ENCODE measurements at places on chromosomes 11 and 22.

- DNase-seq = no peak
These were observed 320.9 kb upstream of the CCDC179 start for GRCh38 chr11:23181022-23181807.

- peak; percentile 75 for DNase-seq
These were observed 2.4 kb downstream of the FADS1 start for GRCh38 chr11:61814247-61814957.

DNA sequence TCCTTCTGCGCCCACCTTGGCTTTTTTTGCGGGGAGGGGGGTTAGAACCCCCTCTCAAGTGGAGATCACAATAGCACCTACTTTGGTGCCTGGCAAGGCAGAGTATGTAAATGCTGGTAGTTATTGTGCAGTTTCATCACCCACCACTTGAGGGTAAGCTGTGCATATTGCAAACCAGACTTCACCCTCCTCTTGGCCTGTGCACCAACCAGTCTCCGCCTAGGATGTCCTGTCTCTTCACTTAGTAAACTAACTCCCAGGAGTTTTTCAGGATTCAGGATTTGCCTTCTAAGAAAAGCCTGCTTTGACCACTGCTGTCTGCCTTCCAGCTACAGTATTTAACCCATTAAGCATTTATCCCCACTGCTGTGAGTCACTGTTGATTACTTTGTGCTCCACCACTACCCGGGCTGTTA is 2.0 kb upstream of the UBXN1 start:
- peak; percentile 82 for DNase-seq

- no peak for DNase-seq
These were observed 86.5 kb downstream of the MYEOV start for GRCh38 chr11:69380451-69380901.

- DNase-seq = no peak
These were observed 299.8 kb upstream of the SYN3 start for GRCh38 chr22:33357981-33358399.

DNA sequence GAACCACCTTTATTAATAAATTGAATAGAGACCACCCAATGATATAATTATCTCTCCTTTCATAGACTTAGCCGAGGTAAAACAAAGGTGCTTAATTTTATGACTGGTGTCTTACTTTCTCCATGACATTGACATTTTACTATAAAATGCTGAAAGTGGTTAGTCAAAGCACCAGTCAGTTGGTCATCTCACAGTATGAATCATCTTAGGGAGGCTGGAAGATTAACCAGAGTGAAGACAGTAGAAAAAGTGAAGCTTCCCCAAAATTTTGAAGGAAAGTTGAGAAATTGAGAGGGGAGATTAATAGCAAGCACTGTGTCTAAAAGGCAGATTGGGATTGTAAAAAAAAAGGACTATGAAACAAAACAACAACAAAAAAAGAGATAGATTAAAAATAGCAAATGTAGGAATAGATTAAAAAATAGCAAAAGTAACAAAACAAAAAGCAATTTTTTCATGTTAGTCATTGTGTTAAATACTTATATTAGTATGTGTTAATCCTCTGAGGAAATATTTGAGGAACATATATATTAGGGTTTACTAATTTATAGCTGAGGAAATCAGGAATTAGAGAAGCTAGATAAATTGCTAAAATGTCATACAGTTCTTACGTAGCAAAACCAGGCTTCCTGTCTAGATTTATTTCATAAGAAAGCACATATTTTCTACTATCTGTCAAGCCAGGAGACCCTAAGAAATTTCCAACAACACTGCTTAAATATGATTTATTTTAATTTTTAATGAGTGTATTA is 557.3 kb upstream of the ANO5 start:
- DNase-seq = no peak

DNA sequence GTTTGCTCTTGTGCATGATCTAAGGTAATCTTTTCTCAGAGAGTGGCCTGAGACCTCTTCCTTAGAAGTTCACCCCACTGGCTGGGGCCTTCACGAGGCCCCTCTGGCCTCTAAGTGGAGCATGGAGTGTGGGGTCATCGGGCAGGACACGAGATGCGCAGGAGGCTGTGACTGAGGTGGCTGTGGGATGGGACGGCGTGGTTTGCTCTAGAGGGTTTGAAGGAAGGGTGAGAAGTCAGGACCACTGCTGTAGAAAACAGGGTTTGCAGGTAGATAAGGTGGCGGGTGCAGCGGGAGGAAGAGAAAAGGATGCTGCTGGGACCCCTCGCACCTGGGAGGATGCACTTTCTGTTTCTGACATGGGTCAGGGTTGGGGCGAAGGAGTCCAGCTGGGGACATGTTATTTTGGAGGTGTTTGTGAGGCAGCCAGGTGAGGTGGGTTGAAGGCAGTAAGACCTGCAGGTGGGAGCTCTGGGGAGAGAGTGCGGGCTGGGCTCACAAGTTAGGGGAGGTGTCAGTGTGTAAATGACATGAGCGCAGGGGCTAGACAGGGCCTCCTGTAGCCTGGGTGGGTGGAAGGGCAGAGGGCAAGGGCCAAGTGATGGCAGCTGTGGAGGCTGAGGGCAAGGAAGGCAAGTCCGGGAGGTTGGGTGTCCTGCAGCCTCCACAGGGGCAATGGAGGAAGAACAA is 62.5 kb downstream of the KCNQ1 start:
- no peak for DNase-seq

- no peak for DNase-seq
These were observed 8.1 kb downstream of the ALDH3B2 start for GRCh38 chr11:67666303-67666645.

DNA sequence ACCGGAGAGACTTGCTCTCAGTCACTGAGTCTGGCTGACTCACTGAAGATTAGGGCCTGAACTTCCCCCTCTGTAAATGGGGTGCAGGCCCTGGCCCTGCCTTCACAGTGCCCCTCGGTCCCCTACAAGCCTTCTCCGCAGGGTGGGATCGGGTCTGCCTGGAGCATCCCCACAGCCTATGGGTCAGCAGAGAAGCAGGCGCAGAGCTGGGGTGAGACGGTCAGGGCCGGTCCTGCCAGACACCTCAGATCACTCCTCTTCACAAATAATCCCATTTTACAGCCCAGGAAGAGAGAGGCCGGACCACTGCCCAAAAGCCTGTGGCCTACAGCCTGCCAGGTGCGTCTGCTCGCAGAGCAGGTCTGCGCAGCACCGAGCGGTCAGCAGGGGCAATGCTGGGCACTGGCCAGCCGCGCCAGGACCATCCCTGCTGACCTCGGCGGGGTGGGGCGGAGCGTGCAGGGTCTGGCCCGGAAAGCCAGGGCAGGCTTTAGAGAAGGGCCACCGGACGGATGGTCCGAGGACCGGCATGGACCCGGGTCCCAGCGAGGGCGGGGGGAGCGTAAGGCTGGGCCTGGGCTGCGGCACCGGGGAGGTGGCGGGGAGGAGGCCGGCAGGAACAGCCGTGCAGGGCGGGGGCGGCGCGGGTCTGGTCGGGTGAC is 522 bp upstream of the SEPTIN5 start:
- DNase-seq = no peak

DNA sequence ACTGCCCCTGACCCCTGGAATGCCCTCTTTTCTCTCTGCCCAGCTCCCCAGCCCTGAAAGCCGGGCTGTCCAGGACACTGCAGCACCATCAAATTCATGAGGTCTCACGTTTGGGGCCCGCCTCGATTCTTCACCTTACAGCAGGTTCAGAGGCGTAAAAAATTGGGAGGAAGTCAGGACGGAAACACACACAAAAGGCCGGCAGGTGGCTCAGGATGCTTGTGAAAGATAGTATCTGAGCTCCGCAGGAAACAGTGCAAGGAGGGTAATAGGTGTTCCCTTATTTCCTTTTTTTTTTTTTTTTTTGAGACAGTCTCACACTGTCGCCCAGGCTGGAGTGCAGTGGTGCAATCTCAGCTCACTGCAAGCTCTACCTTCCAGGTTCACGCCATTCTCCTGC is 4.1 kb downstream of the RFPL2 start:
- DNase-seq = no peak

- peak; percentile 0 for DNase-seq
These were observed 5.8 kb downstream of the SUSD2 start for GRCh38 chr22:24186892-24187670.

DNA sequence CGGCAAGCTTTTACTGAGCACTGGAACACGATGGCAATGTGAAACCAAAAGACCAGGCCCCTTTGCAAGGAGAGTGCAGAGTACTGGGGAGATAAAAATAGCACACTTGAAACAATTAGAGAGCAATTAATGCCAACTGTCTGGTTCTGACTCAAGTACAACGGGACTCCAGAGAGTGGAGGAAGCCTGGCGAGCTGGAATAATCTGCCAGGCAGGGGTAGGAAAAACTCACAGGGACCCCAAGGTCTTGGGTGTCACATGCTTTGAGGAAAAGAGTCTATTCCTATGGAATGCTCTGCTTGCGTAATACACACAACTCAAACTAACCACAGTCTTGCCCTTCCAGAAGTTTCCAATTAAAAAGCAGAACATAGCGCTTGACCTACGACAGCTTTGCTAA is 113.0 kb upstream of the CLMP start:
- DNase-seq = peak; percentile 38

- DNase-seq = no peak
These were observed 13.3 kb upstream of the PRG2 start for GRCh38 chr11:57403802-57404147.

GRCh38 chr11:61971248-61972111 is 4.0 kb upstream of the FTH1 start:
- DNase-seq = peak; percentile 93

GRCh38 chr11:69546735-69547370 is 65.4 kb downstream of the LINC01488 start:
- DNase-seq = peak; percentile 56

DNA sequence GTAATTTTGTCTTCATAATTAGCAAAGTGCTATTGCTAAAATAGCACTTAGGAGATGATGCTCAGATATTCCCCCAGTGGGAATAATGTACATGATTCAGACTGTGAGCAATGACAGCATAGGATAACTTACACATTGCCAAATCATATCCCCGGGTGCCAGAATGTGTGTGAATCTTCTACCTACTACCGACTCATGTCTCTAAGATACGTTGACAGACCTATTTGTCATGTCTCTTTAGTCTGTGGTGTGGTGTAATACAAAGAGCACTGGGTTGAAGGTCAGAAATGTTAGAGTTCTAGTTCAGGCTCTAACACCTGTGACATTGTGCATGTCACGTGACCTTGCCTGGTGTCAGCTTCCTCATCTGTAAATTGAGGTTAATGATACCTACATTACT is 31.0 kb upstream of the PICALM start:
- DNase-seq = no peak

DNA sequence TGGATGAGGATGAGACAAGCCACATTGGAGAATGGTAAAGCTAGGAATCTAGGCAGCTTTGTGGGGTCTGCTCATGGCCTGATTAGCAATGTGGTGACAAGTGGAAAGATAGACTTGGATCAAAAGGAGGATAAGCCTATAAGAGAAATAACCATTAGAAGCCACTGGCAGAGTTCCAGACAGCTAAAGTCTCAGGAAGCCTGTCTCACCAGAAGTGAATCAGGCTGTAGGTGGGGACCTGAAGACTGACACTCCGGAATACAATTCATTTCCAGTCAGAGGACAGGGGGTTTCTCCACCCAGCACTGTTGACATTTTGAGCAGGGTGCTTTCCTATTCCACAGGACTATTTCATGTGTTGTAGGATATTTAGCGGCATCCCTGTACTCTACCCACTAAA is 129.7 kb downstream of the ARHGAP42 start:
- DNase-seq = no peak

DNA sequence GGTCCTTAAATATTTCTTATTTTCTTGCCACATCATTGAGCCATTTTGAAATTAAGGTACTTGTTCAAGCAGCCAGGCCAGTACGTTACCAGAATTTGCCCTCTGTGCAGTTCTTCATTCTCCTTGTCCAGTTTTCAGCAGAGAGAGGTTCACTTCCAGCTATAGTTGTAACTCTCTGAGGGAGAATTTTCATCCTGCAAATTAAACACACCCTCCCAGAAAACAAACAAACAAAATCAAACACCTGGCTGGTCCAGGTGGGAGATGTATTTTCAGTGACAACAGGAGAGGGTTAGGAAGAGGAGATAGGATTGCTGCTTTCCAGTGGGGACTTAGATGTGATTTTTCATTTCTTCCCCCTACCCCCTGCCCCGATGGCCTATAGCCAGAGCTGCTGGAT is 45.0 kb downstream of the LHFPL7 start:
- DNase-seq = no peak

GRCh38 chr22:20946080-20946986 is 20.7 kb upstream of the AIFM3 start:
- DNase-seq = no peak

- peak; percentile 23 for DNase-seq
These were observed 39.4 kb upstream of the CFAP300 start for GRCh38 chr11:102007567-102008437.

GRCh38 chr11:35139722-35140282 is 831 bp downstream of the CD44 start:
- DNase-seq = no peak

- DNase-seq = peak; percentile 51
These were observed 3.1 kb upstream of the ADORA2A start for GRCh38 chr22:24424001-24424900.

DNA sequence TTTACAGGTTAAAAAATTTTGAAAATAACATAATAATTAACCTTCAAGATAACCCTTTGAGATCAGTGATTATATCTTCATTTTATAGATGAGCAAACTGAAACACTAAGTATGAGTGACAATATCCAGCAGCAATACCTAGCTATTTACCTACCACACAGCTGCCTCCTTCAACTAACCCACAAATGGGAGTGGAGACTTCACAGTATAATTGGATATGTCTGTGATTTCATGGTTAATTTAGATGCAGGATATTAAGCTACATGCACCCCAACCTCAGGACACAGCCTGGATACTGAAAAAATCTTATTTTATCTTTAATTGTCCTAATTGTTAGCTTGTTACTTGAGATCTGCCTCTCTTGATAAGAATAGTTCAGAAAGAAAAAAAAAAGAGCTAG is 297.2 kb upstream of the ANO5 start:
- DNase-seq = no peak

DNA sequence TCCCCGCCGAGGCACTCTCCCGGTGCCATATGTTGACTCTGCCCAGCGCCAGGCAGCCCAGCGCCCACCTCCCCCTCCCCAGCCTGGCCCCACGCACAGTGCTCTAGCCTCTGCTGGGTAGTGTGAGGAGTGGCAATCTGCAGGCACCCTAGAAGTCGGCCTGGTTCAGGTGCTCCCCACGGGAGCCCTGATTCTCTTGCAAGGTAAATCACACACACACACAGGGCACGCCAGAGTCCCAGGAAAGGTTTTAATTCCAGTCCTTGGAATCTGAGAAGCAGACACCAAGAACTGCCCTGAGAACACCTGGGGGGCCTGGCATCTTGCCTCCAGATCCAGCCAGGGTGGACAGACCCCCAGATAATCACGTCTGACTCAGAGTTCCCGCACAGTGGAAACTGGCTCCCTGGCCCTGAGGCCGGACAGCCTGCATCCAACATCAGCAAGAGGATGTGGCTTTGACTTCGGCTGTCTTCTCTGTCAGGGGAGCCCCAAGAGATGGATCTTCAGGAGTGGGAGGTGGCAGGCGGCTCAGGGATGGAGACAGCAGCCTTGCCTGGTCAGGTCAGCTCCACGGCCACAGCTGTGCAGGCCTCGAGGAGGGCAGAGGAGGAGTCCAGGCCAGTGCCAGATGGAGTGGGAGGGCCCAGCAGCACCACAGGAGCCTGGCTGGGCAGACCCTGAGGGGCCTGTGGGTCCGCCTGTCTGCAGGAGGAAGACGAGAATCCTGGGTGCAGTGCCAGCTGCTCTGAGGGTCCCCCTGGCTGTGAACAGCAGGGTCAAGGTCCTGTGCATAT is 1.1 kb upstream of the RIN1 start:
- DNase-seq = no peak

GRCh38 chr11:130216221-130216550 is 56.6 kb downstream of the ST14 start:
- no peak for DNase-seq

- no peak for DNase-seq
These were observed 293.2 kb downstream of the ETS1 start for GRCh38 chr11:128294001-128294670.

GRCh38 chr11:86952221-86952875 is 2.8 kb downstream of the FZD4 start:
- DNase-seq = no peak
